ENCODE measurements at places on chromosomes 11 and 22.

DNA sequence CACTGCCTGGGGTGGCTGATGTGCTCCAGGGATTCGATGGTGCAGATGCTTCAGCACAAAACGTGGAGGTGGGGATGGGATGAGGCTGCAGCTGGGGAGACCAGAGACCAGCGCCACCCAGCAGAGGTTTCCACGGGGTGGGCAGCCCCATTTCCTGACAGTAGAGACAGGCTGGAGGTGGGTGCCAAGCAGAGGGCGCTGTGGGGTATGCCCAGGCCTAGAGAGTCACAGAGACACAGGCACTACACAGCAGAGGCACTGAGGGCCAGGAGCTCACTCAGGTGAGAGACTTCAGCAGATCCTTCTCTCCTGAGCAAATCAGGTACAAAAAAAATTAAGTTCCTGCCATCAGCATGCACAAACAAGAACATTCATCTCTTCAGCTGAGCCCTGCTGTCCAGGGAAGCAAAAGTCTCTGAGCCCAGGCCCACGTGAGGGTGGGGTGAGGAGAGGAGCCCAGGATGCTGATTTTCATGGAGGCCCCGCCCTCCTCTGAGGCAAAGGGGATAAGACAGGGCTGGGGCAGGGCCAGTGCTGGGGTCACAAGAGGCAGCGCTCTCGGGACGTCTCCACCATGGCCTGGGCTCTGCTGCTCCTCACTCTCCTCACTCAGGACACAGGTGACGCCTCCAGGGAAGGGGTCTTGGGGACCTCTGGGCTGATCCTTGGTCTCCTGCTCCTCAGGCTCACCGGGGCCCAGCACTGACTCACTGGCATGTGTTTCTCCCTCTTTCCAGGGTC lies 53.1 kb downstream of the GGTLC2 start:
- no peak for DNase-seq

DNA sequence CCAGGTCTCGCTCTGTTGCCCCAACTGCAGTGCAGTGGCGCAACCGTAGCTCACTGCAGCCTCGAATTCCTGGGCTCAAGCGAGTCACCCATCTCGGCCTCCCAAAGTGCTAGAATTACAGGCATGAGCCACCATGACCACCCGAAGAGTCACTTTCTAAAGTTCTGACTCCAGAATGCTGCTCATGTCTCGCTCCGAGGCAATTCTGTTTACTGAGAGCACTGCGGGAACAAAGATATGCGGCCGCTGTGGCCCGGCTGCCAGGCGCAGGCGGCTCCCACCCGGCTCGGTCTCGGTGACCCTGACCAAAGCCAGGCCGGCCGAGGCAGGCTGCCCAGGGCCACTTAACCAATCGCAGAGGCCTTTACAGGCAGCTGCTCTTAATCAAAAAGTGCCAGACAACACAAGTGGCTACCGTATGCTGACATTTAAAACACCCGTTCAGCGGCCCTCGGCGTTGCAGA lies 78.7 kb downstream of the PHF21B start:
- no peak for DNase-seq

GRCh38 chr11:2789331-2789730 lies 89.5 kb upstream of the KCNQ1OT1 start:
- no peak for DNase-seq

DNA sequence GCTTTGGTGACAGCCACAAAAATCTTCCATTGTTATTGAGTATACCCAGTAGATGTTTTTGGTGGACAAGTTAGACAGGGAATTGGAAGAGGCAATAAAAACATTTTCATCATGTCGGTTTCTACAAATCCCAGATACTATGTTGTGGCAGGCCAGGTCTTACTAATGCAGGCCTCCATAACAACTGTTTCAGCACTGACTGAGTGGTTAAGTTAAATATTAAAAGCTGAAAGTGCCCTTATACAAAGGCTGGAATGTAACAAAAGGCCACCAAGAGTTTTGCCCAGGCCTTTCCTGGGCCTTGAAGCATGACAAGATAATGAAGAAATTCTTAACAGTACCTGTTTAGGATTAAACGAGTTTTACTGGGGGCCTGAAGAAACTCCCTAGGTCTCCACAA lies 29.3 kb downstream of the DMC1 start:
- no peak for DNase-seq

GRCh38 chr11:44879432-44879831 lies 71.3 kb downstream of the TP53I11 start:
- no peak for DNase-seq

GRCh38 chr11:133808393-133809140 lies 36.7 kb downstream of the SPATA19 start:
- no peak for DNase-seq

- no peak for DNase-seq
Observed at GRCh38 chr11:84965484-84965883, 661.7 kb downstream of the DLG2 start.

DNA sequence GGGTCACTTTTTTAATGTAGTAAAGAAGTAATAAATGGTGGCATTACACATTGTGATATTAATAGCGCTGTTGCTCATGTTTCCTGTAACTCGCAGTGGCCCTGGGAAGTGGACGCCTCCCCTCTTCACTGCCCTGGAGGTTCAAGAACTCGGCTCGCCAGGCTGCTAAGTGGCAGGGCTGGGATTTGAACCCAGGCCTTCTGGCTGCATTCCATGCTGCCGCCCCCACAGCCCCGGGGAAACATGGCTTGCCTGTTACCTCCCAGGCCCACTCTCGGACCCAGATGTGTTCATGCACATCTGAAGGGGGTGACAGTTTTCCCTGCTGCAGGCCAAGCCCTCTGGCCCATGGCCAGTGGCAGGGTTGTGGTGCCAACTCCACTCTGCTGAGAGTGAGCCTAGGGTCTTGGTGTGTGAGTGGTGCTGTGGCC lies 25.0 kb upstream of the MGAT3 start:
- no peak for DNase-seq

- no peak for DNase-seq
Observed at GRCh38 chr22:37470087-37470445, 16.1 kb downstream of the MFNG start.

DNA sequence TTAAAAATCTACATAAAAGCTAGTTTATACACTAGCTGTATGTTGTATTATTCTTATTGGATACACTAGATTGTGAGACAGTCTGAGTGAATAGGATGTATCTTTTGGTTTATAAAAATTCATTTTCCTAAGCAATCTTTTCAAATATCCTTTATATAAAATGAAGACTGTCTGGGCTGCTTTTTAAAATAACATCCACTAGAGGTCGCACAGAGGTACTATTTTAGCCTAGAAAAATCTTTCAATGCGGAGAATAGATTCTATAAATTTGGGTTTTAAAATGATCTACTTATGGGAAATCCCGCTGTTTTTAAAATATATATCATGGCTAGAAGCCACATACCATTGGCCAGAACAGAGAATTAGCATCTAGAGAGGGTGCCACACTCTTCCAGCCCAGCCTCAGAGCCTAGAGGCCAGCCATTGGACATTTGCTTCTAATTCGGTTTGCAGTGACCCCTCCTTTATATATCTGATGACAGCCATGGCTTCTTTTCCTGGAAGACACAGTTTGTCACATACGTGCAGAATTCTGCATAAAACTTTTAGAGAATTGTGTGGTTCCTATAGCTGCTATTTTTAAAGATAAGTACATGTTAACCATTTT lies 7.3 kb downstream of the C11orf97 start:
- DNase-seq = peak; percentile 33

DNA sequence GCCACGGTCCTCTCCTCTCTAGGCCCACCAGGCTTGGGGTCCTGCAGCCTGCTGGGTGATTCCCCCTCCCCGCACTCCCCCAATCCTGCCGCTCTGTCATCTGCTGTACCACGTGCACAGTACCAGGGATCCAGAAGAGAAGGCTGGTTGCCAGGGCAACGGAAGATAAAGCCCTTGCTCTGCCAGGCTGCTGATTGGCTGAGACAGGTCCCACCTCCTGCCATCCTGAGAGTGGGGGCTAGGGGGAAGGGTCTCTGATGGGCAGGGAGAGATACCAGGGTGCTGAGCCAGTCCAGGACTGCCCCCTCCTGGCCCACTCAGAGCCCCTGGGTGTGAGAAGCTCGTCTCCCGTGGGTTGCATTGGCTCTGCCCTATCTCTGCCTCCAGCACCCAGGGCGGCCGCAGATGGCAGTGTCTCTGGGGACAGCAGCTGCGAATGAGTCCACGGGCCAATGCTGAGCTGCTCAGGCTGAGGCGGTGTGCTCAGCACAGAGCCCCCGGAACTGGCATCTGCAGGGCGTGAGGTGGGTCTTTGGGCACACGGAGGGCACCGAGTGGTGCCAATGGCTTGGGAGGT lies at the start of gene SMIM45:
TSS of gene SMIM45 (plus strand) at position 253 of the 577 bp plus-strand sequence.
- DNase-seq = no peak

GRCh38 chr11:70566768-70567530 lies 168.6 kb downstream of the CTTN start:
- DNase-seq = no peak

GRCh38 chr11:133347988-133348387 lies 184.3 kb downstream of the OPCML start:
- DNase-seq = no peak

- no peak for DNase-seq
Observed at GRCh38 chr11:32420937-32421901, 14.1 kb downstream of the WT1 start.

DNA sequence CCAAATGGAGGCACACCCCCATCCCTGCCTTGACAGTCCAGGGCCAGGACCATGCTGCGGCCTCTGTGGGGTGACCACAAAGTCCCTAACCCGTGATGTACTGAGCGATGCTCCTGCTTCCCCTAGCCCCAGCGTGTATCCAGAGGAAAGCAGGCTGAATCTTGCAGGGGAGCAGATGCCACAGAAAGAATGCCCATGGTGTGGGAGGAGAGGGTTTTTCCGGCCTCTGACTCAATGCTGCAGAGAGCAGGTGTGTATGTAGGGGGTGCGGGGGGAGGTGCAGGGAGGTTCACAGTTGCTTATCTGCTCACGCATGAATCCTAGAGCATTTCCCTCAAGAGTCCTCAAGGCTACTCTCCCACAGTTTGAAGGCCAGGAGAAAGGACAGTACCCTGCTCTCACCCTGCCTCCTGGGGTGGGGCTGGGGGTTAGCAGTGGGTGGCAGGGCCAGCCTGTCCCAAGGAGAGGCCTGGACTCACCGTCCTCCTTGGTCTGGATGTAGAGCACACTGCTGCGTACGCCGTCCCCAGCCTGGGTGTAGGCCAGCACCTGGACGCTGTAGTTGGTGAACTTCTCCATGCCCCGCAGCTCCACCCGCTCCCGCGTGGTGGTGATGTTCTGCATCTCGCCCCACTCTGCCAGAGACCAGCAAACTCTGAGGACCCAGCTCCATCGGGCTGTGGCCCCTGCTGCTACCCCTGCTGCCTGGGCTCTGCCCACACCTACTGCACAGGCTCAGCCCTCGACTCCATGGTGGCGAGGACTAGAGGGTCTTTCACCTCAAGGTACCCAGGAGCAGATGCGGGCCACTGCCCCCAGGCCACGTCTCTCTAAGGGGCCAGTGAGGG lies 130.8 kb downstream of the CEP164 start:
- no peak for DNase-seq

DNA sequence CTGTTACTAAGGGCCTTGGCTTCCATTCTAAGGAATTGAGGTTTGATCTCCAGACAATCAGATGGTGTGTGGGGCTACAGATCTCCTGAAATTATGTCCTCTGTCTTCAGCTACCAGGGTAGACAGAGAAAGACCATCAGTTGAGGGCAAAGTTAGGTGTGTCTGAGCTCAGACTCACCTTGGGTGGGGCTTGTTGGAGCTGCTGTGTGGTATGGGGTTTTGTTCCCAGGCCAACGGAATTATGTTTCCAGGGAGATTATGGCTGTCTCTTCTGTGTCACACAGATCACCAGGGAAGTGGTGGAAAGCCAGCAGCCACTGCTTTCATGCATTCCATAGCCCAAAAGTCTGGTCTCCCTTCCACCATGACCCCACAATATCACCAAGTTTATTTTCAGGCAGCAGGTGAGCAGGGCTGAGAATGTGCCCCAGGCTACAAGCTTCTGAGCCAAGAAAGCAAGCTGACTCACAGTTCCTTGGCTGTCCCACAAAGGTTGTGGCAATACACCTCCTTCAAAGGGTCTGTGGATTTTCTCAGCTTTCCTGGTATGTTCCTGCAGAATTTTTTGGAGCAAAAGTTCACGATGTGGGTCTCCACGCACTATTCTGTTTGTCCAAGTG lies 714.9 kb downstream of the LUZP2 start:
- no peak for DNase-seq

DNA sequence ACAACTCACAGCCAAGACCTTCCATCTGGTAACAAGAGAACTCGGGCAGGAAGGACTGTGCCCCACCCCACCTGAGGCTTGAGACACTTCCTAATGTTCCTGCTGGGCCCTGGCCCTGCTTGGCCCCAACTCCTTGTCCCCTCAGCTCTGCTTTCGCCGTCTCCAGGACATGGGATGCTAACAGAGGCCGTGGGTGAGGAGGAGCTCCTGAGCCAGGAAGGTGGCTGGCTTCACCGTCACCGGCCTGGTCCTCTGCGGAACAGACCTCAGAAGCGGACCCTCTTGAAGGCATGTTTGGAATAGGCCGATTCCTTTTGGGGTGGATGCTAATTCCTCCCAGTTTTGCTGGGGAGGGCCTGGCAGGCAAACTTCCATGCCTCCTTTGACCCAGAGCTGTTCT lies 154.3 kb downstream of the CACNA1I start:
- no peak for DNase-seq

GRCh38 chr11:18193010-18193409 lies 20.4 kb downstream of the MRGPRX4 start:
- no peak for DNase-seq

GRCh38 chr11:98589967-98590366 lies 430.8 kb upstream of the CNTN5 start:
- no peak for DNase-seq

GRCh38 chr22:35873426-35873825 lies 155.2 kb downstream of the RBFOX2 start:
- no peak for DNase-seq

- DNase-seq = no peak
Observed at GRCh38 chr22:24803064-24803542, 2.9 kb upstream of the SGSM1 start.

- no peak for DNase-seq
Observed at GRCh38 chr11:12499071-12499470, 121.7 kb downstream of the PARVA start.

DNA sequence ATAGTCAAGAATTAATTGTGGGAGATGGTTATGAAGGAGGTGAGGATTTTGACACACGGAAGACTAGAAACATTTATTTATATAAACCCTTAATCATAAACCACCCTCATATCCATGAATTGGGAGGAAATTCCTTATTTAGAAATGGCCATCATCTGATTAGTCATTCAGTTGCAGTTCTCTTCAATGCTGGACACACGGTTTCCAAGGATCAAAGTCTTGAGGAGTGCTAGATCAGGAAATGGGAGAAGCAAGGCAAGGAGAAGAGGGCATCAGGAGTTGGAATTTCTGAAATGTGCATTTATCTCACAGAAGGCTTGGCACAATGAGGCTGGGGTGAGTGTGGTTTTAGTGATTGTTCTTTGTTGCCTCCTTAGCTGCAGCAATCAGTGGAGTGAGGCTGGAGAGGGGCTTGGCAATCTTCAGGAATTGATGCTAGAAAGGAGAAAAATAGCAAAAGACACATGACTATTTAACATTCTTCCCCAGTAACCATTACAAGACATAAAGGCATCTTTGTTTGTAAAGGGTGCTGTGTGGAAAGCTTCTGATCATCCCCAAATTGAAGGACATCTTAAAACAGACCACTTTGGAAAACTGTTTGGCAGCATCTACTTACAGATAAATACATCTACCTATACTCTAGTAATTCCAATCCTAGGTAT lies 21.6 kb upstream of the GDPD4 start:
- DNase-seq = no peak
